Hypothalamus (tissue), 51 donors: ENCODE measurements at places on chromosomes 4 and X.

DNA sequence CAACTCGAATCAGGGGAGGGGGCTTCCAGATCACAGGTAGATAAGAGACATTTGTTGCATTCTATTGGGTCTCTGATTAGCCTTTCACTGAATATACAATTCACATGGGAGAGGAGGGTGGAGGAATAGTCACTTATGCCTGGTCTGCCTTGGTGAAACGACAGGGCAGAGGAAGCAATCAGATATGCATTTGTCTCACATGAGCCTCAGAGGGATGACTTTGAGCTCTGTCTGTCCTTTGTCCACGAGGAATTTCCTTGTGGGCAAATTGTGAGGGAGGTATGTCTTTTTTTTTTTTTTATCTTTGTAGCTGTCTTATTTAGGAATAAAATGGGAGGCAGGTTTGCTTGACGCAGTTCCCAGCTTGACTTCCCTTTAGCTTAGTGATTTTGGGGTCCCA, 28.5 kb upstream of the TMSB4X start:
- no peak for DNase-seq

DNA sequence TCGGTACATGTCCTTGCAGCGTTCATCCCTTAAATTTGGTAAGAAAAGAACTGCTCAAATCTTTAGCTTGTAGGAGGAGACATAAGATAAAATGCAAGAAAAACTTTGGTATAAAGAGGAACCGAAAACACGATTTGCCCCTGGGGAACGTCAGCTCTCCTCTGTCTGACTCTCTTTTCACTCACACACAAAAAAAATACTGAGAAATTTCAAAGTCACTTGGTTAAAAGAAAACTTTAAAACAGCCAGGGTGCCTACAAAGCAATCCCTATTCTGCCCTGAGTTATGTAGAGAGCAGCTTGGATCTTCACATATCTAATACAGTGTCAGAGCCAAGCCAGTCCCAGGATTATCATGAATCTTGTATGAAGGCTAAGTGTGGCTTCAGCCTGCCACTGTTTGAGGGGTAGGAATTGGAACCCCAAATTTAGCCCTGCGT, 248.5 kb upstream of the CXXC4 start:
- DNase-seq, result no peak

DNA sequence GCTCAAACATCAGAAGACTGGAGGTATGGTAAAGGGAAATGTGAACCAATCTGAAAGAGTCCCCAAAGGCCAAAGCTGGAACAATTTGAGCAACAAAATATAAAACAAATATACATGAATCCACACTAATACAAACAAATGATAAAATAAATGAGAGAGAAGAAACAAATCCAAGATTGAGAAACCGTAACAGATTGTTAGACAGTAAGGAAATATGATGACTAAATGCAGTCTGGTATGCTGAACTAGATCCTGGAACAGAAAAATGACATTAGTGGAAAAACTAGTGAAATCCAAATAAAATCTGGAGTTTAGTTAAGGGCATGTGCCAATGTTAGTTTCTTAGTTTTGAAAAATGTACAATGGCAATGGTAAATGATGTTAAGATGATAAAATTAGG, 15.9 kb downstream of the PPA2 start:
- DNase-seq, result no peak

- no peak for DNase-seq
These were observed 221.8 kb upstream of the KLF3 start for GRCh38 chr4:38442073-38442788.

- no peak for DNase-seq
These were observed 171.2 kb downstream of the TMA16 start for GRCh38 chr4:163665521-163666331.

DNA sequence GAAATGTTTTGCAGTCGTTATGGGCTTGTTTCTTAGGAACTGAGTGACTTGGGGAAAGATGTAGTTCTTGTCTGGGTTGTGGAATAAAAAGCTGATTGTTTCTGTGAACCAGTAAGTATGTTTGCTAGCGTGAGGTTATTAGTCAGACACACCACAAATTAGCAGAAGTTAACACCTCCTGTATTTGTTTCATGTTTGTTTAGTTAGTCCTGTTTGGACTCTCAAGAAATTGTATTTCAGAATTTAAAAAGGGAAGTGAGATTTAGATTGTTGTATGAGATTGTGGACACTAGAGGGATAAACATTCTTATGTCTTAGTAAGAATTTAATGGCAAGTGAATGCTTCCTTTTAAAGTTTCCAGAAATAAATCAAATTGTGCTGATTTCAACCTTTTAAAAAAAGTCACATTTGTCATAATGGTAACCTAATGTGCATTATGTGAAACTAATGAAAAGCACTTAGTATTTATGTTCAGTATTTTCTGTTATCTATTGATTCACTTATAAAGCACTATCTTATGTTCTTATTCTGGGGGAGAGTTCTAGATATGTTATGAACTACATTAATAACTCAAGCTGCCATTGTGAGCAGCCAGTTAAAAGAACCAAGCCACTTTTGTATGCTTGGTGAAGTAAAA, 25.6 kb downstream of the ATP10D start:
- no peak for DNase-seq

DNA sequence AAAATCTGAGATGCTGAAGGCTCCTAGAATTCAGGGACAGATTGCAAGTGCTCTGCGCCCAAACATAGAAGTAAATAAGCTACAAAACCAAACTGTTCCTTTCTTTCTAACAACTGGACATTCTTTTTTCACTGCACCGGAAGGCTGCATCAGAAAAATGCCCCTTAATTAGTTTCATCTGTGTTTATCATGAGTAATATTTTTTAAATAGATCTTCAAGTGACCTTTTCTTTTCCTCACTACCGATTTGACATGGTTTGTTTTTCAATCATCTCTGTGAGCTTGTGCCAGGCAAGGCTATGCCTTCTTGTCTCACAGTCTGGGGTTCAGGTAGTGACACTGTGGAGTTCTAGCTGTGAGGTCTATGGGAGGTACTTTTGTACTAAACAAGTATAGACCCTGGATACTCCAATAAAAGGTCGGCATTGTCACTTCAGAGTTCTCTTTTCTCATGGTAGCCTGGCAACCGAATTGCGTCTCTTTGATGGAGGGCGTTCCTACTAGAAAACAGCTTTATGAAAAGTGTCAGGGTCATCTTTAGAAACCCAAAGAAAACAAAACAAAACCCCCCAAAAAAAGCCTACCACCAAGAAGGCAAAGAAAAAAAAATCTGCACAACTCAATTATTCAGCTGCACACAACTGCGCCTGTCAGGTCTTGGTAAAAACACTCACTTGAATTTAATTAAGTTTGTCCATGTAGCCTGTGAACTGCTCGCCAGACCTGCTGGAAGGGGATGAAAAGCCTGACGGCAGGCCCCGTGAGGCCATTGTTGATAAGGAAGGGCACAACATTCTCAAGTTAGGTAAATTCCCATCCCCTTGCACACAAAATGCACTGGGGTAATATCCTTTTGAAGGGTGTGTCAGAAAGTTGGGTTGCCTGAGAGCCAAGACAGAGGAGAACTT, 22.8 kb upstream of the ADAMTS3 start:
- no peak for DNase-seq

- no peak for DNase-seq
These were observed 165.1 kb upstream of the TTC29 start for GRCh38 chr4:147110473-147111367.

DNA sequence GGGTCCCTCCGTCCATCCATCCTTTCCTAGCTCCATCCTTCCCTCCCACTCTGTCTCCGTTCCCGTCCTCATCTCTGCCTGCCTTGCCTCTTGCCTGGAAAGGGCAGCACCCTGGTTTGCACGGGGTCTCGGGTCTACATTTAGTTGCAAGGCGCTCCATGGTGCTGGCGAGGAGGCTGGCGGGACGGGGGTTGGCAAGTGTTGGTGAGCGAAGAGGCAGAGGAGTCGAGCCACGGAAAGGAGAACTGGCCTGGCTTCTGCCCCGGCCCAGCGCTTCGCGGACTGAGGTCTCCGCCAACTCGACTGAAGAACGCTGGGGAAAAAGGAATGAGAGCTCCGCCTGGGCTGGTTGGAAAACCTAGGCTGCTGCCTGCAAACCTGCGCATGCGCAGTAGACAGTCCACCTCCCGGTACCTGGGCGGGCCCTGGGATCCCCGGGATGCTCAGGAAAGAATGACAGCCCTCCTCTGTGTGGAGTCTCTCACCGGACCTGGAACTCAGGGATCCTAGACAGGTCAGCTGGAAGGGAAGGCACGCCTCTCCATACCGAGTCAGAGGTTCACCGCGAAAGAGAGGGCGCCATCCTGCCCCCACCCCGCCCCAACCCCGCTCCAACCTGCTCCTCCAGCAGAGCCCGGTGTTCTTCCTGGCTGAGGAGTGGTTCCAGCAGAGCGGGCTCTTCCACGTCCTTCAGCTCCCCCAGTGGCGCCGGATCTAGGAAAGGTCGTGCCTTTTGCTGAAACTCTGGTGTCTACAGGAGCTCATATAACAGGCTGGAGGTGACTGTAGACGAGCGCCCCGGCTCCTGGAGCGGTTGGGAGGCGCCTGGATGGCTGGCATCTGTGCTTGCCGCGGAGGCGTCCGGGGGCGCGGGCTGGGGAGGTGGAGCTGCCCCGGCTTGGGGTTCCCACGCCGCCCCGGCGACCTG, 6.0 kb downstream of the FRG2 start:
- DNase-seq, result no peak

DNA sequence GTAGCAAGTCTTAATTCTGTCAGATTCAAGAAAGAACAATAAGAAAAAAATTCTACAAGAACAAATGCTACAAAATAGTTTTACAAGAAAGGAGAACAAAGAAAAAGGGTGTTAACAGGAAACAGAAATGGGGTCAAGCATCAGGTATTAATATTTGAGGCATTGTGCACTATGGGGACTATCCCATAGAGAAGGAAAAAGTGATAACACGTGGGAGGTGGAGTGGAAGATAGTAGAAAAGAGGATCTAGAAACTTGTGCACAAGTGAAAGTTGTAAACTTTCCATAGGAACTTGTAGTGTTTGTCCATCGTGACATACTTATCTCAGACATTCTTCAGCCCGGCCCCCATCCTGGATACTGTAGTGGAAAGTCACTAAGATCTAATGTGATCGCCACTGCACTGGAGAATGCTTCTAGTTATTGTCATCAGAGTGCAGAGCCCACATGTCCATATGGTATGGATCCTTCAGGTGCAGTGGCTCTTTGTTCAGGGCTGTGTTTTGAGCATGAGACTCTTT, 15.4 kb upstream of the NFXL1 start:
- DNase-seq, result no peak

DNA sequence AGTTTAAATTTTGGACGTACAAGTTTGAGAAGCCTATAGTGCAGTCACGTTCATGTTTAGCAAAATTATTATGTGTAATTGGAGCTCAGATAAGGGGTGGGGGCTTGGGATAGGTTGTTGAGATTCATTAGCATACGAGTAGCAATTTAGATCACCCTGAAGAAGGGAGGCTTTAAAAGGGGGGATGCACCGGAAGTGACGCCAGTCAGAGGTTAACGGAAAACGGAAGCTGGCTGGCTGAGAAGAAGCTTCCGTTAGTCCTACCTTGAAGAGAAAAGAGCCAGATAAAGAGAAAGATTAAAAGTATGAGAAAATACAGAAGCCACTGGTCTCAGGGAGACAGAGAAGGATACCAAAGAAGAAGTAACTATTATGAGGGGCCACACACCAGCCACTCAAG, 1.1 kb upstream of the NXT2 start:
- no peak for DNase-seq

DNA sequence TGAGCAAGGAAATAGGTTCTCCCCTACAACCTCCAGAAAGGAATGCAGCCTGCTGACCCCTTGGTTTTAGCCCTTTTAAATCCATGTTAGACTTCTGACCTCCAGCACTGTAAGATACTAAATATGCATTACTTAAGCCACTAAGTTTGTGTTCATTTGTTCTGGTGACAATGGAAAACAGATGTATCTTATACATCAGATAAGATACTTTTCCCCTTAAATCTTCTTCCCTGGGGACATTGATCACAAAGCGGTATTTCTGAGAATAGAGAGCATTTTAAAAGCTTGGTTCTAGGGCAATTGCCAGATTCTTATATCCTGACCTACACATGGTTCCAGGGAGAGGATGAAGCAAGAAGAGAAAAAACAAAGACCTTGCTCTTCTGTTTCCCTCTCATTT, 6.5 kb upstream of the TMEM184C start:
- no peak for DNase-seq

DNA sequence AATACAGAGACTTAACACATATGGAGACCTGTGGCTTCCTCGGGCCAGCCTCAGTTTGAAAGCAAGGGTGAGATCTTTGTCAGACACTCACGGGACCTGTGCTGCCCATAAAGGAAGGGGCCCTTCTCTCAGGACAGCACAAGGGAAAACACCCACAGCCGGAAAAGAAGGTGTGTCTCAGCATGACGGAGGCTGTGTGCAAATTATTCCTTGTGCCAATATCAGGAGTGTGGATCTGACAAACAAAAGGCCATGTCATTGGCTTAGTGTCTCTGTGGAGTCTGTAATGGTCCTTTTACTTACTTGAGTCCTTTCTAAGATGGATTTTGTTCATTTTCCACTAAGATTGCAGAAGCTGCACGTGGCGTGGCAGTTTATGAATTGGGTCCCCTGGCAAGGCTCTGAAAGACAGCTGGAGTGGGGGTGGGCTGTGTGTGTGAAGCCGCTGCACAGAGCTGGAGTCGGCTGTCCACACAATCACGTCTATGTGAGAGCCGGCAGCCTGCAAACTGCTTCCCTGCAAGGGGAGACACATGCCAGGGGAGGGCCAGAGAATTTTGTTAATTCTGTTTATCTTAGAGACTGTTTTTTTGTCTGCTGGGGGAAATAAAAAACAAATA, 1.9 kb downstream of the ENPP6 start:
- peak; percentile 47 for DNase-seq

DNA sequence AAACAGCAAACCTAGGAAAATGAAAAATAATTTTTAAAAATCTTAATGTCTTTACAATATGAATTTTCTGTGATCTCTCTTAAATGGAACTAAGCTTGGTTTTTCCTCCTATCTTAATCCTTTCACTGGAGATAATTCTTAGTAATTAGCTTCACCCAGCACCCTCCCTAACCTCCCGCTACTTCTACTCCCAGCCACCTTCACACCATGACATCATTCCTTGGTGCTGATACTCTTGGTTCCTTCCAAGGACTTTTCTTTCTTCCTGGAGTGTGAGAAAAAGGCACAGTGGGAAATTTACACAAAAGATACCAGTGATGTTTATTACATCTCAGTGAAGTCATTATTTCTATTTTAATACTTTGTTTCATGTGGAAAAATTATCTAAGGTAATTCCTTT, 163.6 kb upstream of the PLAC1 start:
- DNase-seq, result no peak

- no peak for DNase-seq
These were observed 1937.8 kb downstream of the PCDH7 start for GRCh38 chr4:32658019-32658418.

DNA sequence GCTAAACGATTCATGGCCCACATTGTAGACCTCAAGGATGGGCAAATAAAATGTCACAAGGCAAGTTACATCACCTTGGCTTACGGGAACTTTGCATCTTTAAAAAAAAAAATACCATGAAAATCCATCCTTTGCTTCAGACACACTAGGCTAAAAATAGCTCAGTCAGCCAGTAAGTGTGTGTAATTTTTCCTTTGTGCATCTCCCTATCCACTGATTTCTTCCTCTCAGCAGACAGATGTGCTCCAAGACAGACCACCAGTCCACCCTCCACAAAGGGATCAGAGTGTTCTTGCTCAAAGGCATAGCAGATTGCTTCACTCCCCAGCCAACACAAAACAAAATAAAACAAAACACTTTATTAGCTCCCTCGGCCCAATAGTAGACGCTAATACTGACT, 14.6 kb downstream of the LDB2 start:
- no peak for DNase-seq

- DNase-seq, result no peak
These were observed 27.5 kb downstream of the SETD7 start for GRCh38 chr4:139528377-139529005.

- peak; percentile 48 for DNase-seq
These were observed 41.3 kb downstream of the ABLIM2 start for GRCh38 chr4:8117278-8117682.
